ENCODE measurements at places on chromosomes 6 and 20.

GRCh38 chr6:154471609-154472362 is 38.7 kb downstream of the CNKSR3 start:
- DNase-seq: no peak

DNA sequence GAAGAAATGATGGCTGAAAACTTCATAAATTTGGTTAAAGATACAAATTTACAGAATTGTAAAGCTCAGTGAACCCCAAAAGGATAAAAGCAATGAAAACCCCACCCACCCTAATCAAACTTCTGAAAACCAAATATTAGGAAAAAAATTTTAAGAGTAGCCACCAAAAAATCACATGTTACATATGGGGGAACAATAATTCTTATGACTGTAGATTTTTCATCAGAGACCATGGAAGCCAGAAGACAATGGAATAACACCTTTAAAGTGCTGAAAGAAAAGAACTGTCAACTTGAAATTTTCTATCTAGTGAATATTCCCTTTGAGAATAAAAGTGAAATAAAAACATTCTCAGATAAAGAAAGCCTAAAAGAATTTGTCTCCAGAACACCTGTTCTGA is 24.4 kb downstream of the PROCR start:
- DNase-seq: no peak

GRCh38 chr20:53365539-53366075 is 228.0 kb downstream of the ZNF217 start:
- no peak for DNase-seq

DNA sequence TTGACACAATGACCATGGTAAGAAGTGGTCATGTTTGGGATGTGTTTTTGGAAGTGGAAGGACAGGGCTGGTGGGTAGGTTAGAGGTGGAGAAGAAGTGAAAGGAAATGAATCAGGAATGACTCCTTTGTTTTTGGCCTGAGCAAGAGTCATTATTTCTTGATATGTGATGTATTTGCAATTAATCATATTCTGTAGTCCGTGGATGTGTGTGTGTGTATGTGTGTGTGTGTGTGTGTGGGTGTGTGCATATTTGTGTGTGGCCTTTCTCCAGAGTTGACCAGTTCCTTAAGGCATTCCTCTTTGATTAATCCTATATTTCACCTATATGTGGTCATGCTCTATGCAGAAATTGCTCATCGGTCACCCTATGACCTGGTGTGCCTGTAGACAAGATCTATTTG is 130.7 kb downstream of the UTRN start:
- no peak for DNase-seq

DNA sequence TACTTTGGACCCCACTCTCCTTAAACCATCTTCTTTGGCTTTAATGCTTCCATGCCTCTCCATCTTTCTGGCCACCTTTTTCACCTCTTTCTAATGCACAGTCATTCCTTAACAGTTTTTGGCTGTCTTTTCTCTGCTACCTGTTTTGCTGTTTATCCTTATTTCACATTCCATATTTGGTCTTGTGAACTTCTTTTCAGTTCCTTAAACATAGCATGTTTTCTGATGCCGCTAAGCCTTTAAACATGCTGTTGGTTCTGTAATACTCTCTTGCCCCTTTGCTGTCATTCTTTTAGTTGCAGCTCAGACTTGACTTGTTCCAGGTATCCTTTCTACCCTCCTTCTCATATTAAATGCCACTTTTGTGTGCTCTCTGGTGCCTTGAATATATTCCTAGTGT is 35.8 kb downstream of the TOP1 start:
- no peak for DNase-seq

DNA sequence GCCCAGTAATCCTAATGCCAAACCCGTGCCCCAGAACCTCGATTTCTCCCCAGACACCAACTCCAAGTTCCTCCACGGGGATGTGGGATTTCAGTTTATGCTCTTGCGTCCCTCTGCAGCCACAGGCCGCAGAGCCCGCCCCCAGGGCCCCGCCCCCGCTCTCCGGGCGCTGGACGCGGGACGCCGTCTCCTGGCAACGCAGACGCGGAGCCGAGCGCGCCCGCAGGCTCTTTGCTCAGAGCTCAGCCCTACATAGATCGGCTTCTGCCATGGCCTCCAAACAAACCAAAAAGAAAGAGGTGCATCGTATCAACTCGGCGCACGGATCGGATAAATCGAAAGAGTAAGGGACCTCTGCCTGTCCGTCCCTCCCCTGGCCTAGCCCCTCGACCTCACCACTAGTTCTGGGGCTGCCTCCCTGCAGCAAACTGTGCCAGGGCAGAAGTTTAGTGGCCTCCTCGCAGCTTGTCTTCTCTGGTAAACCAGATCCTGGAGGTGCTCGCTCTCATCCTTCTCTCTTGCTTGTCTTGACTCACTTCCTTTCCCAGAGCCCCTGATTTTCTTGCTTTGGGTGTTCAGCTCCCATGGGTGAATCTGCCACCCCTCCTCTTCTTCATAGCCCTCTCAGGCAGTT is at the start of gene ADGB:
ADGB (plus strand) TSS at position 201 of the 634 bp plus-strand sequence; CDS start at position 270, 69 bp downstream.
- no peak for DNase-seq

GRCh38 chr6:31797588-31797987 is 2.0 kb upstream of the VARS1 start:
- DNase-seq: no peak

- DNase-seq: no peak
Observed at GRCh38 chr20:62405108-62405980, 1.7 kb downstream of the CABLES2 start.

DNA sequence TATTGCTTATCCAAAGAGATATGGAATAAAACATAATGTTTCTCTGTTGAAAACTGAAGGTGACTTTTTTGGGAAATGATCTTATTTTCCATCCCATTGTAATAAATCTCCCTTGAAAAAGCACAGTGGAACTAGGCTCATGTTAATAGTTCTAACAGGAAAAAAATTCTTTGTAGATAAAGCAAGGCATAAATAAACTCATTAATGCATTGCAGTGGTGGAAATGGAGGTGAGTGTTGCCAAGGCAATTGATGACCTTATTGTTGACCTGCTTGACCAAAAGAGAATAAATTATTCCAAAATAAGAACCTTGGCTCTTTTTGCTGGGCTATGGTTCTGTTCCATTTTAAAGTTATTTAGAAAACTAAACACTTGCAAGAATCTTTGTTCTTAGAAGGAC is 55.2 kb downstream of the TRMT11 start:
- DNase-seq: no peak
